ENCODE measurements at places on chromosomes 13 and 19.

DNA sequence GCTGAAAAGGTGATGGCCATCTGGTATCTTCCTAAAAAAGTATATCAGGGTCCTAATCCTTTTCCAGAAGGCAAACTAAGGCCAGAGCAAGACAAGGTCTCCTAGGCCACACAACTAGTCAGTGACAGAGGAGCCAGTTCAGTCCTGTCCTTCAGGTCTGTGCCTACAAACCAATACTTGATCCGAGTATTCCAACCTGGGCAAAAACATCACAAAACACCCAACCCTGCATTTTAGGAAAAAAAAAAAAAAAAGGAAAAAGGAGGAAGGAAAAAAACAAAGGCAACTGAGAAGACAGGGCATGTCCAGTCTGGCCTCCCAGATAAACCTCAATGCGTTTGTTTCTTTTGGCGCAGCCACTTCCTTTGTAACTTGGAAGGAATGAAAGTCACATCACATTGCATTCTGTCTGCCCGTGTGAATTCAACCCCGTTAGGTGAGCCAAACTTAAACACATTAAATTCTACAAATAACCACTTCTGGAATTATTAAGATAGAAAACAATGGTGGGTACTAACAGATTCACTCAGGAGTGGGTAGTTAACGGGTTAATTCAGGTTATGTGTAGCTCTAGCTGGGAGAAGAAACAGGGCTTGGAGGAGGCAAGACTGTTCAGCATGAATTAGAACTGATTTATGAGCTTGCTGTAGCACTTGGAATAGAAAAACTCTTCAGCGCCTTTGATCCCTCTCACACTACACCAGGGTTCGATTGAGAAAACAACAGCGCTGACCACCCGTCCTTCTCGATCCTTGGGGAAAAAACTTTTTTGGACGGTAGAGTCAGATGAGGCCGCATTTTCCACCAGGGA, 43.0 kb upstream of the HNRNPA1L2 start:
- DNase-seq, result no peak

DNA sequence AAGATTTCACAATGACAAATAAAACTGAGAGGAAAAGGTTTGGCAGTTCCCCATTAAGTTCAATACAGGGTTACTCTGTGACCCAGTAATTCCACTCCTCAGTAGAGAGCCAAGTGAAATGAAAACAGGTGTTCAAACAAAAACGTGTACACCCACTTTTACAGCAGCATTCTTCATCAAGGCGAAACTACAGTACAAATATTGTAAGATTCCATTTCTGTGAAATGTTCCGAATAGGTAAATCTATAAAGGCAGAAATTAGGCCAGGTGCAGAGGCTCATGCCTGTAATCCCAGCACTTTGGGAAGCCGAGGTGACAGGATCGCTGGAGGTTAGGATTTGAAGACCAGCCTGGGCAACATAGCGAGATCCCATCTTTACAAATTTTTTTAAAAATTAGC, 8.9 kb upstream of the GDF15 start:
- no peak for DNase-seq

GRCh38 chr19:40192758-40193586, 1.7 kb downstream of the MAP3K10 start:
- no peak for DNase-seq

GRCh38 chr19:8600064-8600463, 10.5 kb downstream of the ADAMTS10 start:
- DNase-seq, result no peak

DNA sequence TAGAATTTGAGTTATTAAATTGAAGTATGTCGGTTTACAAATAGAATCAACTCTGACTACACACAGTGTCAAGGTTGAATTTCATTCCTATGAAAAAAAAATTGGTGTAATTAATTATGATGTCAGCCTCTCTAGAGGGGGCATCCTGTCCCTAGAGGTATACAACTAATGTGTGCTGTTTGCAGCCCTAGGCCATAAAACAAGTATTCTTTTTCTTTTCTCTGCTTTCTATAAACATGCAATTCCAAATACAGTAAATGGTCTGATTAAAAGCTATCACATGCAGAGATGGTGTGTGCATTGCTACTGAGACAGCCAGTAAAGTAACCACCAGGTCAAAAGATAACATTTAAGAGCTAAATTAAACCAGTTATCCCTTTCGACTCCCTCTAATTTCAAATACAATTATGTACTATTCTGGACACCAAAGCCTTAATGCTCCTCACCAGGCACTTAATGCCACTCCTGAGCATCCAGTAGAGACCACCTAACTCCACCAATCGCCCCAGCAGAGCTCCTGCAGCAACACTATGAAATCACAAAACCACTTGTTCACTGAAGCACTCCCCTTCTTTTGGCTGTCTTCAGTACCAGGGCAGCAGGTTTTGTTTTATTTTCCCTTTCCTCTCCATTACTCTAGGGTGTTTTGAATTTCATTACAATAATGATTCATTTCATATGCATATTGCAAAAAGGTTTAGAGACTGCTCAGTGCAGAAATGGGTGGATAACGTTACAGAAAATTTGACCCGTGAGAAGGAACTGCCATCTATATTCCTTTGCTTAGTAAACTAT, 426.9 kb downstream of the PCDH9 start:
- DNase-seq, result no peak

GRCh38 chr13:88586263-88586662, 915.1 kb downstream of the SLITRK5 start:
- no peak for DNase-seq

GRCh38 chr19:784541-784940, 12.7 kb upstream of the PTBP1 start:
- DNase-seq, result no peak

DNA sequence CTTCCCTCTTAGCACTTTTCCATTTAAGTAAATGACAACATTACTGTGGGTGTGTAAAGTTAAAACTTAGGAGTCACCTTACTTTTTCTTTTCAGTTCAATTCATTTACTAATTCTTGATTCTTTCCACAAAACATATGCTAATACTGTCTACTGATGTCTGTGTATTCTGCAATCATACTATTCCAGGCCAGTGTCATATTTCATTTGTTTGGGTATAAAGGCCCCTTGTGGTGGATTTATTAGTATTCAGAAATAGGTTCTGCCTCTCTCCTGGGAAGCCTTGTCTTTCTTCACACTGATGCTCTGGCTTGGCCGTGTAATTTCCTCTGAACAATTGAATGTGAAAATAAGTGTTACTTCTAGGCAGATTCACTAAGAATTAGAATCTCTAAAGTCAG, 621.9 kb upstream of the SPRY2 start:
- no peak for DNase-seq

DNA sequence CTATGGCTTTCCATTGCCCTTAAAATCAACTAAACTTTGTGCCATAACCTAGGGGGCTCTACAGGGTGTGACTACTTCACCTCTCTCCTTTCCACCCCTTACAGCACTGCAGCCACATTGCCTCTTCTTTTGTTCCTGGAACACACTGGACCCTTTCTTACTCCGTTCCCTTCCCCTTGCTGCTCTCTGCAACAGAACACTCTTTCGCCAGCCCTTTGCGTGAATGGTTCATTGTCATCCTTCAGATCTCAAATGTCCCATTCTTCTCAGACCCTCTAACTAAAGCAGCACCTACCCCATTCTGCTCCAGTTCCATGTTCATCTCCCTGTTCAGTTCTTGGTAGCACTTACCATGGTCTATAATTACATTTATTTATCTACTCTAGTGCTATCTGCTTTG, 208.3 kb downstream of the OXGR1 start:
- DNase-seq, result no peak

DNA sequence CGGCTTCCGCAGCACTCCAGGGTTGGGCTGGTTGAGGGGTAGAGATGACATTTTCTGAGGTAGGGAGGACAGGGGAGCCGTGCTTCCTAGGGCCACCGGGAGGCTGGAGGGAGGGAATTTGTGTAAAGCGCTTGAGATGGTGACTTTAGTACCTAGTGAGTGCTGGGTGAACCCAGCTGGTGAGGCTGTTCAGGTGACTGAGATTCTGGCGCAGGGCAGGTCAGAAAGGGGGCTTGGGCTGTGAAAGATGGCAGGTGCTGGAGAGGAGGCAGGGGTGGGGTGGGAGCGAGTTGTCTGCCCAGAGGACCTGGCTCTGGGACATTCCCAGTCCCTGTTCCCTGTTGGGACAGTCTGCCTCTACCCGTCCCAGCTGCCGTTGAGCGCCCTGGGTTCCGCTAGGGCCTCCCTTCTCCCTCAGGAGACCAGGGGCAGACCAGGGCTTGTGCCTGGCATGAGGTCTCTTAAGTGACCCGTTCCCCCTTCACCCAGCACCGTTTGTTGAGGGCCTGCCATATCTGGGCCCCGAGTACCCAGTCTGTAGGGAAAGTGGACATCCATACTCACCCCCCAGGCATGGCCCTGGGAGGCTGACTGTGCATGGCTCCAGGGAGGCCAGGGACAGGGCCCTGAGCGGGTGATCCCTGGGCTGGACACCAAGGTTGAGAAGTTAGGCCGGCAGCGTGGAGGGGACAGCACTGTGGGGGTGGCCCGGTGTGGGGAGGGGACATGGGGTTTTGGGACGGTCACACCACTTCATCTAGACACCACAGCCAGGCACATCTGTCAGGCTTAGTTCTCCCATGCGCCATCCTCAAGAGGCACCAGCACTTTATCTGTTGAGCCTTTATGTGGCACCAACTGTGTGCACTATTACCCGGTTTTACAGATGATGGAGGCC, 5.0 kb downstream of the PTOV1 start:
- DNase-seq, result no peak

- no peak for DNase-seq
Measured at GRCh38 chr13:40238761-40239160, 427.7 kb downstream of the FOXO1 start.

- DNase-seq, result no peak
Measured at GRCh38 chr13:73337532-73337931, 278.7 kb downstream of the KLF5 start.

DNA sequence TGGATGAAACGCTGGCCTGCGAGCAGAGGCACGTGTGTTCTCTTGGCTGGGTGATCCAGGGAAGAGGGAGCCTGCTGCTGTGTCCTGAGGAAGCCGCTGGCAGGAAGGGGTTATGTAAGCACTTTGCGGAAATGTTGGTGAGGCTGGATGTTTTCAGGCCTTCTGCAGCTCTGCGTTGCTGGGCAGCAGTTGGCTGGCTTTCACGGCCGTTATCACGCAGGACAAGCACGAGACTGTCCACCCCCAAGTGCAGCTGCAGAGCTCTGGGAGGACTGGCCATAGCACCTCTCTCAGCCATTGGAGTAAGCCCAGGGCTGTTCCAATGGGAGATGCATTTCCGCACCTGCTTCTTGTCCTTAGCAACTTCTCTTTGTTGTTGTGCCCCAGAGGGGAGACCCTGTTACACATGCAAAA, 146.9 kb upstream of the SOX21 start:
- DNase-seq, result no peak

DNA sequence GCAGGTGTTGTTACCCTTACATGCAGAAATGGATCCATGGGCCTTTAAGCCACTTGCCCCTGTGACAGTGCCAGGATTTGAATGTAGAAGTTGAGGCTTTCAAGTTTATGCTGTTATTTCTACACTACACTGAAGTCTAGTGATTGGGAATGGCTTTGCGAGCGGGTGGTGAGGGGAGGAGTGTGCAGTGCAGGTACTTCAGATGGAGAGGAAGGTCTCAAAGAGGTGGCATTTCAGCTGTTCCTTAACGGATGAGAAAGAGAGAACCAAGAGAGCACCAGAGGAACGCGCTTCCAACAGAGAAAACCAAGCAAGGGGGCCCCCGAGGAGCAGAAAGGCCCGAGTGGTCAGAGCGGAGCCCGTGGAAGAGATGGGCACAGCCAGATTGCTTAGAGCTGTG, 13.3 kb downstream of the ACTN4 start:
- DNase-seq, result no peak

Data from stimulated activated CD8-positive, alpha-beta memory T cell treated with anti-CD3 and anti-CD28 coated beads, Interleukin-15, amount 100 ng/mL, for 48 hours (primary cell).